Glutamatergic neuron (in vitro differentiated cells): ENCODE measurements at places on chromosomes 11 and 22. TPM values are rescaled to one million over a fixed set of nuclear protein-coding genes. Genes with fewer than 3 reads are reported as not detected.
A peak's percentile ranks its signal among the peaks of the same experiment; 100 is the strongest.

GRCh38 chr11:58562375-58562800, 13.3 kb downstream of the LPXN start:
- DNase-seq, result no peak
- no peaks in the 10 kb centered on the region for H3K27me3 ChIP-seq
- H3K27ac ChIP-seq, result no peak overlapping the region
- H3K4me3 ChIP-seq, result no peak overlapping the region
- H3K4me1 ChIP-seq, result peaks cover 10% of the 10 kb centered on the region

GRCh38 chr22:36550701-36551495, 21.9 kb upstream of the EIF3D start:
- H3K27me3 ChIP-seq, result peaks cover 14% of the 10 kb centered on the region
- no peak overlapping the region for H3K4me3 ChIP-seq
- DNase-seq, result no peak
- H3K27ac ChIP-seq, result peak overlapping the region; percentile 3
- no peaks in the 10 kb centered on the region for H3K36me3 ChIP-seq

DNA sequence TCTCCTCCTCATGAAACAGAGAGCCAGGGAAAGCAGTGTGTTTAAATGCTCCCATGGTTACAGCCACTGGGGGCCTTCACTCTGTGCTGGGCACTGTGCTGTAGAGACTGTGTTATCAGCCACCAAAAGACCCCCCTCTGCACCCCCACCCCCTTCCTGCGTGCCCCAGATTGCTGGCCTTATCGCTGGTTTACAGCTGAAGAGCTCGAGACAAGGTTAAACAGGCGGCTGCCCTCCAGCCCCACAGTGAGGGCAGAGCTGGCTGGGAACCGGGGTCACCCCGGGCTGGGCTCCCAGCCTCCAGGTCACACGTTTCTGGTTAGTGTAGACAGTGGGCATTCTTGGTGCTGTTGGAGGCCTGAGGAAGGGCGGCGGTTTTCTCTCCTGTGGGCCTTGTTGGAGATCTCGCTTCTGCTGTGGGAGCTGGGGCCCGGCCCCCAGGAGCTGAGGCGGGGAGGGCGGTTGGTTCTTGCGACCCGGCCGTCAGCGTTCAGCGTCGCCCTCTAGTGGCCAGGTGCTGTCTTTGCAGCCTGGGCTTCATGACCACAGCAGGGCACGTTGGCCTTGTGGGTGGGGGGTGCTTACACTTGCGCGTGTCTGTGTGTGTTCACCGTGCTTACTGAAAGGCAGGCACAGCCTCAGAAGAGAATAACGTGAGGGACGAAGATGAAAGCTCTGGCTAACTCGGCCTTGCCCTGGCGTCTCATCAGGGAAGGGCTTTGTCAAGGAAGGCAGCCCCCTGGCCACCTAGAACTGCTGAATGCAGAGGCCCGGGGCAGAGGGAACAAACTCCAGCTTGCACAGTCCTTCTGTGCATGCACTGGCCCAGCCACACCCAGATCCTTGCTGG, 40.8 kb downstream of the TBC1D22A start:
- H3K4me1 ChIP-seq, result peaks cover 8% of the 10 kb centered on the region
- peaks cover 10% of the 10 kb centered on the region for H3K27me3 ChIP-seq
- no peak overlapping the region for H3K4me3 ChIP-seq
- H3K27ac ChIP-seq, result no peak overlapping the region
- peak; percentile 59 for DNase-seq
- H3K36me3 ChIP-seq, result no peaks in the 10 kb centered on the region

- H3K4me1 ChIP-seq, result no peaks in the 10 kb centered on the region
- H3K36me3 ChIP-seq, result peaks cover 6% of the 10 kb centered on the region
- no peak for DNase-seq
Measured at GRCh38 chr11:127939000-127939399, 648.4 kb downstream of the ETS1 start.

- no peaks in the 10 kb centered on the region for H3K36me3 ChIP-seq
- H3K27ac ChIP-seq, result no peak overlapping the region
- H3K27me3 ChIP-seq, result no peaks in the 10 kb centered on the region
- no peak for DNase-seq
Measured at GRCh38 chr22:19549428-19549827, 25.2 kb upstream of the CLDN5 start.

DNA sequence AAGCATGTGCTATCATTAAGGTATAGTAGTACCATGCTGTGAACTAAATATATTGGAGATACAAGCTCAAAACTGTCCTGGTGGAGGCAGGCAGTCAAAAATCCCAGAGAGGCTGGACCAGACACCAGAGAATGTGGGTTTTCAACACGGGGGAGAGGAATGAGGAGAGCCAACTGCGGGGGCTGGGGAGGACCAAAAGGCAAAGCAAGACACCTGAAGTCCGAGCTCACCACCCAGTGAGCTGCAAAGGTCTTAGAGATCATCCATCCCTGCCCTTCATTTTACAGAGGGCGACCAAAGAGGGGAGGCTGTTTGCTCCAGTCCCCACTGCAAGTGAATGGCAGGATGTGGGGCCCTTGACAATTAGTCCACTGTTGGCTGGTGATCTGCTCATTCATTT, 10.0 kb downstream of the RIBC2 start:
- peaks cover 15% of the 10 kb centered on the region for H3K36me3 ChIP-seq
- no peak overlapping the region for H3K4me3 ChIP-seq
- DNase-seq, result no peak
- peaks cover 9% of the 10 kb centered on the region for H3K27me3 ChIP-seq
- no peaks in the 10 kb centered on the region for H3K4me1 ChIP-seq
- H3K27ac ChIP-seq, result no peak overlapping the region

DNA sequence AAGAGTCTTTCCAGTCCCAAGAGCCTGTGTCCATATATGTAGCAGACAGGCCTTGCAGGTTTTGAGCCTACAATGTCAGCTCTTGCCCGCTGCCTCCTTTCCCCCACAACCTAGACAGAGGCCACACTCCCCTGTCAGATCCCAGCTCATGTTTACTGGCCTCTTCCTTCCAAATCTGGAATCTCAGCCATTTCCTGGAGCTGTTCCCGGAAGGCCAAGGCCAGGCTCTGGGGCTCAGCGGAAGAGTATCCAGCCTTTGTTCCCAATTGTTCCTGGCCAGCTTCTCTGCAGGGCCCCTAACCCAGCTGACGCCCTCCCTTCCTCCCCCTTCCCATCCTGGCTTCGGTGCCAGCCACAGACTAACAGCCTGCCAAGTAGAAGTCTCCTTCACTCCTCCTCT, 1.0 kb upstream of the ROBO4 start:
- H3K27ac ChIP-seq, result no peak overlapping the region
- H3K4me3 ChIP-seq, result no peak overlapping the region
- no peaks in the 10 kb centered on the region for H3K36me3 ChIP-seq
- no peak for DNase-seq

DNA sequence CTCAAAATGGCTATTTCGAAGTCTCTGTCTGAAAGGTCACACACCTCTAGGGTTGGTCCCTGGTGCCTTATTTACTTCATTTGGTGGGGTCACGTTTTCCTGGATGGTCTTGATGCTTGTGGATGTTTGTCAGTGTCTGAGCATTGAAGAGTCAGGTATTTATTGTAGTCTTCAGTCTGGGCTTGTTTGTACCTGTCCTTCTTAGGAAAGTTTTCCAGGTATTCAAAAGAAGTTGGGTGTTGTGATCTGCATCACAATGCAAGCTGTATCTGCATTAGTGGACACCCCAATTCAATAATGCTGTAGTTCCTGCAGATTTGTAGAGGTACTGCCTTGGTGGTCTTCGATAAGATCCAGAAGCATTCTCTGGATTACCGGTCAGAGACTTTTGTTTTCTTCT, 63.5 kb upstream of the TP53AIP1 start:
- no peaks in the 10 kb centered on the region for H3K4me1 ChIP-seq
- H3K27ac ChIP-seq, result no peak overlapping the region
- no peak for DNase-seq
- no peak overlapping the region for H3K4me3 ChIP-seq
- H3K36me3 ChIP-seq, result peaks cover 20% of the 10 kb centered on the region
- H3K27me3 ChIP-seq, result no peaks in the 10 kb centered on the region

- no peak for DNase-seq
- H3K27me3 ChIP-seq, result no peaks in the 10 kb centered on the region
- peaks cover 5% of the 10 kb centered on the region for H3K4me1 ChIP-seq
Measured at GRCh38 chr11:28123151-28123581, 15.0 kb downstream of the METTL15 start.

GRCh38 chr22:44192098-44192815, 11.5 kb downstream of the PARVG start:
- no peak for DNase-seq
- no peaks in the 10 kb centered on the region for H3K36me3 ChIP-seq
- no peak overlapping the region for H3K27ac ChIP-seq
- peaks cover 2% of the 10 kb centered on the region for H3K4me1 ChIP-seq
- H3K27me3 ChIP-seq, result no peaks in the 10 kb centered on the region

- H3K27ac ChIP-seq, result no peak overlapping the region
- peaks cover 11% of the 10 kb centered on the region for H3K36me3 ChIP-seq
- peaks cover 3% of the 10 kb centered on the region for H3K4me1 ChIP-seq
- no peak for DNase-seq
- no peak overlapping the region for H3K4me3 ChIP-seq
Measured at GRCh38 chr11:124922831-124923230, 3.8 kb downstream of the HEPN1 start.

DNA sequence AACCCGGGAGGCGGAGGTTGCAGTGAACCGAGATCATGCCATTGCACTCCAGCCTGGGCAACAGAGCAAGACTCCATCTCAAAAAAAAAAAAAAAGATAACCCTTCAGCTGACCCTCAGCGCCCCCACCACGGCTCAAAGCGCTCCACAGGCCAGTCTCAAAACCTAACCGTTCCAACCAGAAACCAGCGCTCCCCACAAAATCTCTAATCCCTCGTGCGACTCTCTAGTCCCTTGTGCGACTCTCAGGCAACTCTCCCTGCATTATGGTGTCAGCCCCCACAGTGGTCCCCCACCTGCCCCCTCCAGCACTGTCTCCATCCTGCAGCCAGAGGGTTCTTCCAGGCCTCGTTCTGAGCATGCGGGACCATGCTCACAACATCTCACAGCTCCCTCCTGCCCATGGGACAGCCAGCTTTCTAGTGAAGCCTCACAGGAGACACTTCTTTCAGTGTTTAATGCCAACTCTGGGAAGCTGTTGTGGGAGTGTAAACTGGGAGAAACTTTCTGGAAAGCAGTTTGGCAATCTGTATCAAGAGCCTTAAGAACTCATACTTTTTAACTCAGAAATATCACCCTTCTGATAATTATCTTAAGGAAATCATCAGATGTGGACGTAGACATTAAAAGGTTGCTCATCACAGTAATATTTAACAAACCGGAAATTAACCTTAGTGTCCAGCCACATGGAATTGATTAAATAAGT, 4.2 kb upstream of the RASGRP2 start:
- H3K4me3 ChIP-seq, result no peak overlapping the region
- H3K27me3 ChIP-seq, result peaks cover 17% of the 10 kb centered on the region
- H3K27ac ChIP-seq, result peak overlapping the region; percentile 78
- H3K36me3 ChIP-seq, result peaks cover 3% of the 10 kb centered on the region
- H3K4me1 ChIP-seq, result peaks cover 6% of the 10 kb centered on the region
- DNase-seq, result no peak

DNA sequence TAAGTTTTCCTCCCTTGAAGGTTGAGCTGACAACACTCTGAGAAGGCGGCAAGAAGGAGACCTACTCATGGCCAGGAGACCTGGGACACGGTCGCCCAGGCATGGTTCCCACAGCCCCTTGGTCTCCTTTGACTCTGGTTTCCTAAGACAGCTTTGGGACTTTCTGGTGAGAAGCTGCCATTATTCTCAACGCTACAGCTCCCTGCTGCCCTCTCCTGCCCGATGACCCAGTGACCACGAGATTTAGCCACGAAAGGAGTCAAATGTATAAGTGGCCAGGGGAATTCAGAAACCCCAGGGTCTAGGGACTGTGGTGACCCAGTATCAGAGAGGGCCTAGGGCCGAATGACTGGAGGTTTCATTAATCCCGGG, 699 bp upstream of the SDF2L1 start:
- H3K4me3 ChIP-seq, result peak overlapping the region; percentile 85
- H3K36me3 ChIP-seq, result no peaks in the 10 kb centered on the region
- peak; percentile 67 for DNase-seq
- H3K27me3 ChIP-seq, result peaks cover 8% of the 10 kb centered on the region
- peaks cover 12% of the 10 kb centered on the region for H3K4me1 ChIP-seq
- H3K27ac ChIP-seq, result peak overlapping the region; percentile 86

- no peak overlapping the region for H3K4me3 ChIP-seq
- H3K27ac ChIP-seq, result no peak overlapping the region
- peaks cover 2% of the 10 kb centered on the region for H3K27me3 ChIP-seq
- DNase-seq, result peak; percentile 71
Measured at GRCh38 chr11:14249121-14249963, 109.6 kb downstream of the RRAS2 start.

GRCh38 chr11:48683226-48683720, 194.7 kb downstream of the OR4A47 start:
- no peak overlapping the region for H3K4me3 ChIP-seq
- no peaks in the 10 kb centered on the region for H3K27me3 ChIP-seq
- H3K27ac ChIP-seq, result no peak overlapping the region
- H3K4me1 ChIP-seq, result no peaks in the 10 kb centered on the region

DNA sequence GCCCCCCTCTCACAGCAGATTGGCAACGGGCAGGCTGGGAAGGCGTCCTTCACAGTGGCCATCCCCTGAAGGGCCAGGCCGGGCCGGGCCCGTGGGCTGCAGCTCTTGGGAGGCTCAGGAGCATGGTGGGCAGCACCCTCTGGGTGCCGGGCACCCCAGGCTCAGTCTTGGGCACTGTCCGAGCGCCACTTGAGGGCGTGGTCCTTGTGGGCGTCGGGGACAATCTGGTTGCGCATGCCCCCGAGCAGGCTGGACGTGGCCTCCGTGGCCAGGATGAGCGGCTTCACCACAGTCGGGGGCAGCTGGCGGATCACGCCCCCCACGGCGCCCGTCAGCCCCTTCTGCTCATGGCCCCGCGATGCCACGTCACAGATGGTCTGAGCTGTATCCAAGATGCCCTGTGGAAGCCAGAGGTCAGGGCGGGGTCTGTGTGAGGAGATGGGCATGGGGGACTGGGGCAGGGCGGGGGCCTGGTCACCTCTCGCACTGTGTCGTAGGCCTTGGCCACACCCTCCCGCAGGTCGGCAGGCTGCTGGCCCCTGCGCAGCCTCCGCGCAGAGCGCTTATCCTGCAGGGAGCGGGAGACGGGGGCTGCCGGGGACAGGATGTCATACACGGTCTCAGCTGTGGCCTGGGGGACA, 16.5 kb upstream of the EHD1 start:
- no peak overlapping the region for H3K4me3 ChIP-seq
- peaks cover 17% of the 10 kb centered on the region for H3K4me1 ChIP-seq
- peaks cover 2% of the 10 kb centered on the region for H3K27me3 ChIP-seq
- no peak for DNase-seq
- H3K27ac ChIP-seq, result no peak overlapping the region
- no peaks in the 10 kb centered on the region for H3K36me3 ChIP-seq

GRCh38 chr11:59197991-59198390, 14.7 kb downstream of the MPEG1 start:
- no peaks in the 10 kb centered on the region for H3K27me3 ChIP-seq
- H3K27ac ChIP-seq, result no peak overlapping the region
- H3K36me3 ChIP-seq, result no peaks in the 10 kb centered on the region
- no peak overlapping the region for H3K4me3 ChIP-seq
- no peak for DNase-seq

- no peak overlapping the region for H3K27ac ChIP-seq
- peaks cover 1% of the 10 kb centered on the region for H3K4me1 ChIP-seq
- peaks cover 15% of the 10 kb centered on the region for H3K27me3 ChIP-seq
Measured at GRCh38 chr11:1692708-1693326, 4.2 kb upstream of the KRTAP5-6 start.

GRCh38 chr11:128701936-128702335, 8.1 kb downstream of the FLI1 start:
- no peak overlapping the region for H3K27ac ChIP-seq
- no peak overlapping the region for H3K4me3 ChIP-seq
- no peaks in the 10 kb centered on the region for H3K36me3 ChIP-seq

The NXPE1 gene
- total RNA-seq, result not detected

The GALNT18 gene
- 76.9 TPM for total RNA-seq

The GRIA4 gene
- total RNA-seq, result 13.6 TPM

The MAPK8IP2 gene
- total RNA-seq, result 143 TPM

The KRTAP5-11 gene
- total RNA-seq, result not detected

The IMMP1L gene
- 34.3 TPM for total RNA-seq

The EXT2 gene
- 46.3 TPM for total RNA-seq

The PGA5 gene
- total RNA-seq, result not detected

The WNT11 gene
- 0.37 TPM for total RNA-seq

The FAR1 gene
- total RNA-seq, result 74.4 TPM

The GAS2L1 gene
- 10.3 TPM for total RNA-seq
